CD4-positive, alpha-beta memory T cell (primary cell): ENCODE measurements at places on chromosomes 16 and 17.

- DNase-seq: no peak
Observed at GRCh38 chr17:69176457-69176795, 34.7 kb upstream of the ABCA6 start.

DNA sequence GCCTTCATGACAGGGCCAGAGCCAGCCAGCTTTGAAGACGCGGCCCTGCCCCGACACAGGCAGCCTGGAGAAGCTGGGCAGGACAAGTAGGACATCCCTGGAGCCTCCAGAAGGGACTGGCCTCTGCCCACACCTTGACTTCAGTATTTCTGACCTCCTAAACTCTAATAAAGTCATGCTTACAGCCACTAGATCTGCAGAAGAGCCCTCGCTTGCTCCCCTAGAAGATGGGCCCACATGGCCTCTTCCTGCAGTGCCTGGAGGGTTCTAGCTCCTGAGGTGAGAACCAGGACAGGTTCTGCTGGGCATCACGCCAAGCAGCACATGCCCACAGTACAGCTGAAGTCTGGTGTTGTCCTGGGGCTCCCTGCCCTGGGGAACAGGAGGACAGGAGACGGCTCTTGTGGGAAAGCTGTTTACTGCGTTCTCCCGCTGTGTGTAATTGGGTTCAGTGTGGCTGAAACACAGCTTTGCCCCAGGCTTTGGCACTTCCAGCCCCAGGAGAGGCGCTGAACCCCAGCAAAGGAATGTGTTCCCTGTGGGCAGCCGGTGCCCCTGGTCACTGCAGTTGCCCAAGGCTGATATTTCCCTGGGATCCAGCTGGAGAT is 2.6 kb downstream of the APRT start:
- DNase-seq: no peak

- DNase-seq: no peak
Observed at GRCh38 chr16:67312719-67313118, 13.8 kb downstream of the KCTD19 start.

DNA sequence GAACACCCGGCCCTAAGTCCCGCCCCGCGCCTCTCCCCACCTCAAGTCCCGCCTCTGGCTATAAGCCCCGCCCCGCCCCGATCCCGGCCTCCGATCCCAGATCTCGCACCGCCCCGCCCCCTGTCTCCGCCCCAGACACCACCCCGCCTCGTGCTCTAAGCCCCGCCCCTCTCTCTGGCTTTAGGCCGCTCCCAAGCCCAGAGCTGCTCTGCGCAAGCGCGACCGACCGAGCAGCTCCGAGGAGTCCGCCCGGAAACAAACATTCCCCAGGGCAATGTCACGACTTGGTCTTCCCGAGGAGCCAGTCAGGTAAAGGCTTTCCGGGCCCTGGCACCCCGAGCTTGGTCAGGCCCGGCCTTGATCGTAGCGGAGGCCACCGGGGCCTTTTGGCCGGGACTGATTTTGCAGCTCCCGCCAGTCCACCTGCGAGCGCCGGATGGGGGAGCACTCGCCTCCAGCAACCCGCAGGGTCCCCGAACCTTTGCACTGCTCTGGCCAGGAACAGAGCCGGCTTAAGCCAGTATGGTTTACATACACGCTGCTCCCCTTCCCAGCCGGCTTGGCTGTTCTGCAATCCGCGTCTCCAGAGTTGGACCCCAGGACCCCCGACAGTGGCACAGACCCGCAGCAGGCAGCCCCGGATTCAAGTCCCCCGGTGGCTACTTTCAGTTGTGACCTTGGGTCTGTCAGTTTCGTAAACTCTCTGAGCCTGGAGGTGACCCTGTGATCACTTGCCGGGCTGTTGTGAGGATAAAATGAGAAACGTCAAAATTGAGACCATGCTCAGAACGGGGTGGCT is at the start of gene NUDT7:
Gene NUDT7, plus strand, starts transcription at position 206 of the 799 bp plus-strand sequence. Its CDS starts 69 bp downstream, at position 275.
- DNase-seq: peak; percentile 87

DNA sequence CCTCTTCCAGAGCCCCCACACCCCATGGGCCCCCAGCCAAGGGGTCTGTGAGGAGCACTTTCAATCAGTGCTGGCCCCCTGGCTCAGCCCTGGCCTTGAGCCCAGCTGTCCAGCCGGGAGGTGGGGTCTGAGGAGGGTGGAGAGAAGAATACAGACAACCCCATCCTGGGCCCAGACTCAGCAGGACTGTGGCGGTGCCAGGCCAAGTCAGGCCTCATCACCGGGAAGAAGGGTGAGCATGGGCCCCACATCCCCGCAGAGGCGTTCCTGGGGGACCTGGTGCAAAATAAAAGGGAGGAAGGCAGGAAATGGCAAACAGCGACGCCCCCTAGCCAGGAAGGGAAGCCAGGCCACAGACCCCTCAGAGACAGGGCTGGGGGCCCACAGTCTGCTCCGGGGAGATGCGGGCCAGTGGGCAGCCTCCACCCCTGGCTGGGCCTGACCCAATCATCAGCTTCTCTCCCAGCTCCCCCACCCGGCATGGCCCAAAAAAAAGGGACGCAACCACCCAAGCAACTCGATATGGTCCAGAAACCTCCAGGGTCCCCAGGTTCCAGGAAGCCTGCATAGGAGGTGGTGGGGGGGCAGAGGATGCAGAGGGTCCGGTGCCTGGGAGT is 20.6 kb downstream of the ZNF423 start:
- no peak for DNase-seq

- no peak for DNase-seq
Observed at GRCh38 chr17:73349647-73350046, 37.8 kb upstream of the CDC42EP4 start.

GRCh38 chr17:35244341-35245195 is 1.7 kb downstream of the SLFN5 start:
- DNase-seq: peak; percentile 87

DNA sequence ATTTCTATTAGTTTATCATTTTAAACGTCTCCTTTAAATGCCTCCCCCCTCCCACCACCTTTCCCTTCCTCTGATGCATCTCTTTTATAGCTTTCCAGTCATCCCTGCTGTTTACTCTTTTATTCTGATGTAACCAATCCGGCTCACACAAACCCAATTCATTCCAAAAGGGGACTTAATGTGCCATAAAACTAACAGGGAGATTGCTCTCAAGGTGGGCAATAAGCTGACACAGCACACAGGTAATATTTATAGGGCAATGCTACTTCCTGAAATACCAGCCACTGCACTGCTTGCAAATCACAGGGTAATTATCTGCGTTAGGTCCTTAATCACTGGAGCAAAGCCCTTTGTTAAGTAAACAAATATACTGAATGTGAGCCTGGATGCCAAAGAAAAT is 23.3 kb upstream of the CA10 start:
- no peak for DNase-seq
